ENCODE measurements at places on chromosomes 5 and 9.

GRCh38 chr9:134871697-134872340, 8.8 kb upstream of the FCN2 start:
- DNase-seq = no peak

DNA sequence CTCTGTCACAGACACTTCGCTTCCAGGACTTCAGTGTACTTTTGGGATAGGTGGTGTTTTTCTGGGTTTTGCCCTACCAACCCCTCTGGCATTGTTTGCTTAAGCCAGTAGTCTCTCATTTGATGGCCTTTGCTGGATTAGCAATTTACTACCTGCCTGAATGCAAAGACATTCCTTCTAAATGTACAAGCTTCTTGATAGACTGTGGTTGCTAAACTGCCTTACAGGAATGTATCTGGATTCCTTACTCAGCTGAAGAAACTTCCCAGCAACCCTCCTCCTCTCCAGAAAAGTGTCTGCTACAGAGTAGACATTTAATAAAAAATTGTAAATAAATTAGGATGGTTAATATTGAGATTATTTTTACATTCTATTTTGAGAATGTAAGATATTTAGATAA, 1916.7 kb downstream of the EFNA5 start:
- no peak for DNase-seq

GRCh38 chr9:70374962-70375618, 39.4 kb downstream of the KLF9 start:
- no peak for DNase-seq

DNA sequence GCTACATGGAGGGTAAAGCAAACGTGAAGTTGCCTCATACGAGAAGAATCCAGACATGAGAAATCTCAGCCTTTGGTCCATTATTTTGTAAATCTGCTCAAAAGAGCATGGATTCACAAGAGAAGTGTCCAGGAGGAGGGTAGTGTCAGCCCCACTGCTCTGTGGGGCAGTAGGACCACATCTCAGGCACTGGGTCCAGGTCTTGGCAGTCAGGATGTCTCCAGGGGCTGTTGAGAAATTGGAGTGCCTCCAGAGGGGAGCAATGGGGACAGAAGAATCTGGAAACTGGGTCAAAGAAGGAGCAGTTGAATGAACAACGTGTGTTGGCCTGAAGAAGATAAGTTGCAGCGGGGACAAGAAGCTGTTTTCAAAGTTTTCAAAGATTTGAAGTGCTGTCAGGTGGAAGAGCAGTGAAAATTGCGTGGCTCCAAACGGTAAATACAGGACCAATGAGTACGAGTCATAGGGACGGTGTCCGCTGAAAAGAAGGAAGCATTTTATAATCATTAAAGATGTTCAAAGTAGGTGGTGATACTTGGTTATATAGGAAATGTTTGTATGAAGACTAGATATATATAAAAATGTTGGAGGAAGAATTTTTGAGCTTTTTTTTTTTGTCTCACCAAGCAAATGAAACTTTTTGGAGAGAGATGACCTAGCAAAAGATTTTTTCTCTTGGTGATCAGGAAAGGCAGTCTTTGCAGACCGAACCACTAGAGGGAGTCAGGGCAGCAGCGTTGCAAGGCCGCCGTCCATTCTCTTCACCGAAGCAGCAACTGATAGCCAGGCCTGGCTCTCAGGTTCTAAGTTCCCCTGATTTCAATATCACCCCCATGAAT, 57.1 kb upstream of the ZBED3 start:
- DNase-seq = peak; percentile 20

DNA sequence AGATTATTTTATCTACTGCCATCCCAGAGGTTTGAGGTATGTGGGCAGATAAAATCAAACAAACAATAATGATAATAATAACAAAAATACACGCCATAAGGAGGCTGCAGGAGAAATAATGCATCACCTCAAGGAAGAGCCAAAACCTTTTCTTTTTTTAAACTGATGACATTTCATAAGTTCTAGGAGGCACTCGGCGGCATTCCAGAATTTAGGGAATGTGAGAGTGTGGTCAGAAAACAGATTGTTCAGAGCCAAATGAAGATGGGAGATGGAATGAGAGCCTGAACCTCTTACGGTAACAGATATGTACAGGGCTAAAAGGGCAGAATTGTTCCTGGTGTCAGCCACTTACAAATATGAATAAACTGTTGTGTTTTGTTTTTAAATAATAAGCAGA, 615.0 kb upstream of the CHD1 start:
- DNase-seq = no peak

DNA sequence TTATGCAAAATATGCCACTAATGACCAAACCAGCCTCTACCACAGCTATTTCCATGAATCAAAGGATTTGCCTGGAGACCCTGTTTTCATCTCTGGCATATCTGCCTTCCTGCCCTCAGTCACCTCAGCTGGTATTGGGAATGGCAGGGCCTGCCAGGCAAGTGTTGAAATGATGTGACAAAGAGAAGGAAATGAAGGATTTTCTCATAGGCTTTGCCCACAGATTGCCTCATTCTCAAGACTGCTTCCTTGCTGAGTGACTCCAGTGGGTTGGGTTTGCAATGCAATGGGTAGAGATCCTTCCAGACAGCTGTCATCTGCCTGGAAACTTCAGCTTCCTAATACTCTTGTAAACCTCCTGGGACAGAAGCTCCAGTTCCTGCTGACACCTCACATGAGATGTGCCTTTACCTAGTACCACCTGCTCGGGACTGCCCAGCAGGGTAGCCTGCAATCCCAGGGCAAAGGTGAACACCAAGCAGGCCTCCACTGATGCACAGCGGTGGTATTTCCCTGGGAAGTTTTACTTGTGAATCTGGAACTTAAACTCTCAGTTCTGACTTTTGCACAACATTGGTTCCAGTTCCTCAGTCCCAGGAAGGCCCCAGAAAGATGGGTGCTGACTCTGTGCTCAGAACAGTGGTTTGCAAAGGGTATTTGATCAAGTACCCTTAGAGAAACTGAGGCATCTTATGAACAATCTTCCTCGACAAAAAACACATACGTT, 64.8 kb upstream of the SLC1A1 start:
- no peak for DNase-seq

DNA sequence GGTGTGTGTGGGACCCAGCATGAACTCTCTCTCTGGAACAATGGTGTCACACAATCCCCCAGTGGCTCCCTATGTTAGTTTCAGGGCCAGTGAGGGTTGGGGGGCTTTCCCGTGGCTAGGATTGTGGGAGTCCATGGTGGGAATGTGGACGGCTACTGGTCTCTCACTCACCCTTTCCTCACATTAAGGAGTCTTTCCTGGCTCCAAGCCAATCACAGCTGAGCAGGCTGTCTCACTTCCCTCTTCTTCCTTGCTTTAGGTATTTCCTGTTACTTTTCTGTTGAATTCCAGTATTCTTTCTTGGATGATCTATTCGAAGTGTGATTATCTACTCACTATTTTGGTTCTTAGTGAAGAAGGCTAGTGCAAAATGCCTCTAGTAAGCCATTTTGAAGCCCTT, 324.4 kb upstream of the MPDZ start:
- no peak for DNase-seq

DNA sequence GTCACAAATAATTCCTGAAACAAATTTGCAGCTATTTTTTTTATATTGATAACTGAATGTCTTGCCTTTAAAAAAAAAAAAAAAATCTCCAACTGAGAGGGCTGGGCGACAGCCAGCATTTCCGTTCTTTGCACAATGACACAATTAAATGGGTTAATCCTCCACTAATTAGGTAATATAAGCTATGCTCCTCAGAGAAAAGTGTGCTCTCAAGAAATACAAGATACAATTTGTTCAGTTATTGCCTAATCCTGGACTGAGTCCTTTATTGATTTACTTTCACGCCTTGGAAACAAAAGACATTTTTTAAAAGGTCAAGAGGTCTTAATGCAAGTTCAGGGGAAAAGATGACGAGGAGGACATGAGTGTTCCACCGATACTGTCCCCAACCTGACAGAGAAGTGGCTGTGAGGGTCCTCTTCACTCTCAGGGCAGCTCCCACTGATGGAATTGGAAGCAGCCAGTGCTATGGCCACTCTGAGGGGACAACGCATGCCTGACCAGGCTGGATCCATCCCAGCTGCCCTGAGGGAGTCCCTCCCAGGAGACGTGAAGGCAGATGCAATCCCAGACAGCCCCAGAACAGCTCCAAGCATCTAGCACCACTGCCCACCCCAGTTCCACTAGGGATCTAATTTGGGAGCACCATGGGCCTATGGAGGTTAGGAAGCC, 220.7 kb downstream of the GNA14 start:
- DNase-seq = no peak

DNA sequence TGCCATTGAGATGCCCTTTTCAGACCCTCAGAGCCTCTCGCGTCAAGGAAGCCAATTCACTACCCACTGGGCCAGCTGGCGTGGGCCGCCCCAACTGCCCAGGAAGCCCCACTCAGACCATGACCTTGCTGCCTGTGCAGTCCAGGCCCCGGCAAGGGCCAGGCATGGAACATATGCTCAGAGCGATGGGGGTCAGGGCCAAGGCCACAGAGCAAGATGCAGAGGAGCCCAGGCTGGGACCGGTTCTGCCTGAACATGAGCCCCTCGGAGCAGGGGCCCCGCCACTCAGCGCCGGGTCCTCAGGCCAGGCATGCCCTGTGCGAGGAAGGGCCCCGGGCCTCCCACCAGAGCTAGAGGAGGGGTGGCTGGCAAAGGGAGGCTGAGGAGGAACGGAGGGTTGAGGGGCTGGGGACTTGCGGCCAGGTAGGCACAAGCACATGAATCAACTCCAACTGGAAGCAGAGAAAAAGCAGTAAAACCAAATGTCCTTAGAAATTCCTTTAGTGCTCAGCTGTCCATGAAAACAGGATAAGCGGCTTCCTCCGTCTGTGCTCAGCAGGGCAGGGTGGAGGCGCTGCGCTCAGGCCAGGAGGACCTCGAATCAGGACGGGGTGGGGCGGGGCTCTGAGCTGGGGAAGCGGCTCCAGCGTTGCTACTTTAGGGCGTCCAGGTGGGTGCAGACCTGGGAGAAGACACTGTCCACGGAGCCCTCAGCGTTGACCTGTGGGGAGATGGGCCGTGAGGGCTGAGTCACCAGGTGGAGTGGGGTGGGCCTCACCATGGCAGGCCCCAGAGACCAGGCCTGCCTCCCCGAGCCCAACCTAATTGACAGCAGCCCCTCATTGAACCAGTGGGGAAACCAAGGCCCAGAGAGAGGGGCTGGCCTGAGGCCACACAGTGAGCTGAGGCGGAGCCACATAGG, 9.9 kb downstream of the AK1 start:
- DNase-seq = no peak

DNA sequence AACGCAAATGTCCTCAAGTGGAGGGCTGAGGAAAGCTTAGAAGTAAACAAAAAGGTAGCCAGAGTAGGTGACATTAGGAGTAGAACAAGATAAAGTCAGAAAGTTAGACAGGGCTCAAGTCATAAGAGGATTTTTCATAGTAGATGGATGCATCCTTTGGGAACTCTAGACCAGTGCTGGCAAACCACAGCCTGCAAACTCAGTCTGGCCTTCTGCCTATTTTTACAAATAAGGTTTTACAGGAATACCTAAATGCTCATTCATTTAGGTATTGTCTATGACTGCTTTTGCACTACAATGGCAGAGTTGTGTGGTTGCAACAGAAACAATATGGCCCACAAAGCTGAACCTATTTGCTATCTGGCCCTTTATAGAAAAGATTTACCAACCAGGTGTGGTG, 116.0 kb upstream of the HMHB1 start:
- DNase-seq = no peak

DNA sequence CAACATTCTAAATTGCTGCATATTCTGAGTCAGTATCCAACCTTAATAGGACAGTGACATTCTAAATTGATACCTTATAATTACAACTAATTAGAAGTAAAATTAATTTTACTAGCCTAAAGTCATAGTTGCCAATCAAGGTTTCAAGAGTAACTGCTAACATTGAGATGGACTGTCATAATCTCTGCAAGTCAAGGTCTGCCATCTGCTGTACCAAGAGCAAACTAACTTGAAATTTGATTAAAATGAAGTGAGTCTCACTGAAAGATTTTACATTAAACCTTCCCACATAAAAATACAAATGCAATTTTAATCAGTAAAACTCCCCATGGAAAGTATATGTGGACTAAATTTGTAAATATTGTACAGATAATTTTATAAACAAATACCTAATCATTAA, 235.3 kb downstream of the PRDM9 start:
- no peak for DNase-seq

GRCh38 chr5:151581812-151582583, 9.1 kb downstream of the FAT2 start:
- no peak for DNase-seq

DNA sequence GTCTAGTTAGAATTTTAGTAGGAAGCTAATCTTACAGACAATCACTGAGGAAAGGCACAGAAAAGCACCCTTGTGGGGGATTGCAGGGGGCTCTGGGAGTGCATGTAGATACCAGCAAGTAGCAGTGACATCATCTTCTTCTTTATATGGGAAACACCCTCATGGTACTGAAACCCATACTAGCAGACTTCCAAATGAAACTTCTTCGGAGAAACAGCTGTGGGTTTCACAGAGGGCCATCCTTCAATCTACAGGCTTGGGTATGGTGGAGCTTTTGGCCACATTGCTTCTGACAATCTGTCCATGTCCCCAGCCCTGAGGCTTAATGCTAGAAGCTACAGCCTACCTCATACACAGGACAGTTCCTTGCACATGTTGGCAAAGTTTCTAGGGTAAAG, 165.2 kb upstream of the NFIB start:
- DNase-seq = no peak

- no peak for DNase-seq
These were observed 6.1 kb downstream of the PITX1 start for GRCh38 chr5:135027697-135028615.

DNA sequence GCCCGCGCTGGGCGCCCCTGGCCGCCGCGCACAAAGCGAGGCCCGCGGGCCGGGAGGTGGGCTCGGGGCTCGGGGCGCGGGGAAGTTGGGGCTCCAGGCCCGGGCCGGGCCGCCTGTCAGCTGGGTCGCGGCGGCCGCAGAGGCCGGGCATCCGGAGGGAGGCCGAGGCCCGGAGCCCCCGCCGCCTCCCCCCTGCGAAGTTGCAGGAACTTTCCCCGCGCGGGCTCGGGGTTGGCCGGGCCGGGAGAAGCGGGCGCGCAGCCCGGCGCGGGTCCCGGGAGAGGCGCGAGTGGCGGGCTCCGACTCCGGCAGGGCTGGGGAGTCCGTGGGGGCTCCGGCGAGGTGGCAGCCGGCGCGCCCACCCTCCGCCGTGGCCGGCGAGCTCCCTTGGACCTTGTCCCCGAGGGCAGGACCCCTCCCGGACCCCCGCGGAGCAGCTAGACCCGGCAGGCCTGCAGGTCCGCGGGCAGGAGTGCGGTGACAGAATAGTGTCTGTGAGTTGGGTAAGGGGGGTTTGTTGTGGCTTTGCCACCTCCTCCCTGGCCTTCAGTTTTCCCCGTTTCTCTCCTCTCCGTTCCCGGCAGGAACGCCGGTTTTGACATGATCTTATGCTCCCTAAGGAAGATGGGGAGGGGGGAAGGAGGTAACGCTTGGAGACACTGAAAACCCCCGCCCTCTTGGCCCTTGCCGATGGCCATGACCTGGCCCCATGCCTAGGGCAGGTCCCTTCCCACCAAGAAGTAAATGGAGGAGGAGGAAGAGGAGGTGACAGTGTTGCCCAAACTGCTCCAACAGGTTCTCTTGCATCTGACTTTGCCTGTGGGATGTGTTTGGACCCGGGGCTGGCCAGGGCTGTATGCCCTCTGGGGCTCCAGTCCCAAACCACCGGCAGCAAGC, 942 bp downstream of the PHF2 start:
- DNase-seq = no peak

GRCh38 chr5:135251093-135251492, 147.9 kb downstream of the MACROH2A1 start:
- DNase-seq = no peak

- no peak for DNase-seq
These were observed 4.0 kb downstream of the MYOZ3 start for GRCh38 chr5:150665044-150665443.
